Head of caudate nucleus (tissue), 42 donors: ENCODE measurements at places on chromosomes 2 and 18.

- DNase-seq = no peak
Measured at GRCh38 chr2:65313126-65313953, 85.7 kb downstream of the ACTR2 start.

DNA sequence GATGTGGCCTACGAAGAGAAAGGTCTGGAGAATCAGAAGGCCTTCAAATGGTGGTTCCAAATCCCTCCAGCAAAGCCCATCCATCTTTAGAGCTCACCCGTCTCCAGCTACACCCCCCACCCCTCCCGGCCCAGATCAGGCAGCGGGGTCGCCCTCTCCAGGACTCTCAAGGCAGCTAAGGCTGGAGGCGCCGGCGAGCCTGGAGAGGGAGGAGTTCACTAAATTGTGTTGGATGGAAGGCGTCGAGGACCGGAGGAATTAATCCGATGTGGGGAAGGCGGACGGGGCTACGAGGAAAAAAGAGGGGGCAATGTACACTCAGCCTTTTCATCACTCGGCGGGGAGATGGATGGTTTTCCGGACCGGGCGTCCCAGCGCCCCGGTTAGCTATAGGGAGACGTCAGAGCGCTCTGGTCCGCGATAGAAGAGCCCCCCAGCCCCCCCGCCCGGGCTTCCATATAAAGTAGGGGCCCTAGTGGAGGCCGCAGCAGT, at the start of gene GRP:
GRP (plus strand) TSS at position 487 of the 492 bp plus-strand sequence. CDS start 108 bp downstream, outside the sequence.
- no peak for DNase-seq

DNA sequence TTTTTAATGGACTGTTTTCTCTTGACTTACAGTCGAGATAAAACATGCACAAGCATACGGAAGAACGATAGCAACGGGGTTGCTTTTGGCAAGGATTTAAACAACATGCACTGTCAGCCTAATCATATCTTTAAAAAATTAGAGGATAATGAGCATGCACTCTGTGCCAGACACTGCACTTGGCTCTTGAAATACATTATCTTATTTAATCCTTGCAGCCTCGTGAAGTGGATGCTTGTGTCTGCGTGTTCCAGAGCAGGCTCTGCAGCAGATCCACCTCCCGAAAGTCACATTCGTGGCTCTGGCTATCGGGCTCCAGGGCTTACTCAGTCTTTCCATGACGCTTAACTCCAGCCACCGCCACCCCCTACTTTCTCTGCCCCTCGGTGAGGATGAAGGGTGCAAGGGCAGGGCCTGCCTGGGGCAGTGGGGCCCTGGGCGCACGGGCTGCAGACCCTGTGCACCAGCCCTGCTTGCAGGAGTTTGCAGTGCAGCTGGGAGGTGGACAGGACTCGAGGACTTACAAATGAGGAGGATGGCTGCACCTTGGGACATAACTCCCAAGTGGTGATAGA, 61.7 kb downstream of the ACKR3 start:
- DNase-seq = no peak

GRCh38 chr2:121831841-121832240, 76.4 kb downstream of the TSN start:
- DNase-seq = no peak

DNA sequence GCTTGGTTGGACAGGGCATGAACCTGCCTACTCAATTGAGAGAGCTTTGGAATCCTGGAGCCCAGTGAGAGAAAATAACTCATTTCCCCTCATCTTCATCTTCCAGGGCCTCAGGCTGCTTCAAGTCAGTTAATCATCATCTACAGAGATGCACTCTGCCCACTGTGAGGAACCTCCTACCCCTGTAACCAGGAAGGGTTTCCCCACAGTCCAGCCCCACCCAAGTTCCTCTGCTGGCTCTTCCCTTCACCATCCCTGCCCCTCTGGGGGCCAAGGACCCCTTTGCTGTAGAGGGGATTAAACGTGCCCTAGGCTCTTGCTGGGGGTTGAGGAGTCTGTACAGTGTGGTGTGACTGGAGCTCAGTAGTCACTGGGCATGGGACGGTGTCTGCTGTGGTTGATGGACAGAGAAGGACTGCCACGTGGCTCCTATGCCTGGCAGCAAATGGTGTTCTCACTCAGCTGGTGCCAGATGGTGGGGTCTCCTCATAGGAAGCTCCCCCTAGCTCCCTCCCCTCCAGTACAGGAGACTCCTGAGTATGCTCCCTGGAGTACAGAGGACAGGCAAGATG, 29.5 kb upstream of the LGALSL start:
- DNase-seq = no peak
